ENCODE measurements at places on chromosomes 5 and 9.
A peak's percentile ranks its signal among the peaks of the same experiment; 100 is the strongest.

DNA sequence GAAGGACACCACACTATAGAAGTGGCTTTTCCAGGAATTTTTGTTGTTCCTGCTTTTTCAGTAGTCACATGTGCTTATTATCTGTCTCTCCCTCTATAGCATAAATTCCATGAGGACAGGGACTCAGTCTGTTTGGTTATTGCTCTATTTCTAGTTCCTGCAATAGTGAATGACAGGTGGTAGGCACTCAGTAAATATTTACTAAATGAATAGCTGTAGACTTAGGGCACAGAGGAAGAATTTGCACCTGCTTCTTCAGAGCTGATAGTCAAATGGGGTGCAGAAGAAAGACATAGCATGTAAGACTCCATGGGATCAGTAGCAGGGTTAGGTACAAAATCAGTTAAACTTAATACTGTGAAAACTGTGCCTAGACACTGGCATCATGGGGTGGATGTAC, 580.2 kb downstream of the CCDC171 start:
- DNase-seq = no peak

DNA sequence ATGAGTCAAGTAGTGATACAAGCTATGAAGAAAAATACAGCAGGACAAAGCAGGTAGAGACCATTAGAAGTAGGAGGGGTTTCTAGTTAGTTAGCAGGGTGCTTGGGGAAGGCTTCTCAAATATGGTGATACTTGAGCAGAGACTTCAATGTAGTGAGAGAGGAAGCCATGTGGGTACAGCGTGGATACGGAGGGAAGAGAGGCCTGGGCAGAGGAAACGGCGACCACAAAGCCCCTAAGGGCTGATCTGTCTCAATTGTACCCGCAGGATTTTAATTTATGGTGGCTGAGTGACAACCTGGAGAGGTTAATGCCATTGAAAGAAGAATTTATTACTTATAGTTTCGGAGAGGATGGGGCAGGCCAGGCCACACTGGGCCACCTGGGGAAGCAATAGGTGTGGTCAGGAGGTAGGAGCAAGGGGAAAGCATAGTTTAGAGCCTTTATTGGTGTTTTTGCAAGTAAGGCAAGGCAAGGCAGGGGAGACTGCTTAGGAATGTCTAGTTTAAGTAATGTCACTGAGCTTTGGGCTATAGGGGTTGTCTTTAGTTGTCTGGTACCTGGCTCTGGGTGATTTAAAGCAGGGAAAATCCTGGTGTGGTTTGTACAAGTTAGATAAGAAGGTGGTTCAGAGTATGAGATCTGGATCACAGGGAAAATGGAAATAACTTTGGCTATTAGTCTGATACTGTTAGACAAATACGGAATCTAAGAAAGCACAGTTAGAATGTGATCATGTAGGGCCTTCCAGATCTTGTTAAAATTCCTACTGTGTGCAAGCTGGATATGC, 42.6 kb downstream of the GCNT4 start:
- DNase-seq = peak; percentile 16

GRCh38 chr5:18216016-18216415, 581.8 kb downstream of the TAF11L14 start:
- DNase-seq = no peak

DNA sequence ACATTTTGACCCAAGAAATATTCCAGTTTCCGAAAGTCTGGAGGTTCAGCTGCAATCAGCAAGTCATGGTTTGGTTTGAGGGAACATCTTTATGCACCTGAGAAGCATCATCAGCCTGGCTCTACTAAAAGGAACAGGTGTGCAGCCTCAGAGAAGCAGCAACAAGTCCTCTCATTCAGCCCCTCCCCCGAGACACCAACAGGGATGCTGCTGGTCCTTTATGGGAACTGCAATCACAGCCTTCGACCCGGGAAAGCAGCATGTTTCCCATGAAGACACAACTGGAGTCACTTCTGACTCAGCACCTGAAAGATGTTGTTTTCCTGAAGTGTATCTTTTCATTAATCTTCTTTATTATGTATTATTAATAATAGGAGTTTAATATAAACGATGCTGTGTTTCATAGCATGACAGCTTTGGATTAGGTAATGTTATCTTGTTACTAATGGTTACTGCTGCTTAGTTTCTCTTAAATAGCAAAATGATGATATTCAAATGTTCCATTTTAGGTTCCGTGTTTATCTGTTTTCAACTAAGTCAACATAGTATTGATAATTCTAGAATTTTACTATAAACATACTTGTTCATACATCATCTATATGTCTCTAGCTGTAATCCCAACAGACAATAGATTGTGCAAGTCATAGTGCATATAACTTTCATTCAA, 15.6 kb upstream of the NREP start:
- peak; percentile 41 for DNase-seq

DNA sequence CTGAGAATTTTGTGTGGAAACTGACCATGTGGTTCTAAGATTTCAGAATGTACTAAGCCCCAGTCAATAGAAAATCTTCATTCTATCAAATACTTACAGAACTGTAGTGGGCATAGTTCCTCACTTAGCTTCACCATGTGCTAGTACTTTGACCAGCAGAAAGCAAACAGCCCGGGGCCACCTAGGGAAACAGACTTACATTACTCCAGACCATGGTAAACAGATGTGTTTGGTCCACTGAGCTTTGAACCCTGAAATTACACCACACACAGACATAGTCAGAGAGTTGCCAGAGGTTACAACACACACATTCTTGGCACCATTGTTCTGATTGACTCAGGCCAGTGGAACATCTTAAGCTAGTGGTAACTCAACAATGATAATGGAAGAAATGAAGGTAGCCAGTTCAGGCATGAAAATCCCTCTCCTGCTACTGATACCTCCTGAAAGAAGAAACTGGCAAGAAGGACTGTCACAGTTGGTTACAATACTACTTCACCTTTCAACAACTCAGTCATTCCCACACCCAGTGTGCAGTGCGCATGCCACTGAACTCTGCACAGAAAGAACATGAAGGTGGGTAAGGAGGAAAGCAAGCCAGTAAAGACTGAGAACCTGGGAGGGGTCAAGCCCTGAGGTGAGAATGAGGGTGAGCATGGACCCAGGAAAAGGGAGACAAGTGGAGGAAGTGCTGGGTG, 18.7 kb upstream of the LECT2 start:
- no peak for DNase-seq

DNA sequence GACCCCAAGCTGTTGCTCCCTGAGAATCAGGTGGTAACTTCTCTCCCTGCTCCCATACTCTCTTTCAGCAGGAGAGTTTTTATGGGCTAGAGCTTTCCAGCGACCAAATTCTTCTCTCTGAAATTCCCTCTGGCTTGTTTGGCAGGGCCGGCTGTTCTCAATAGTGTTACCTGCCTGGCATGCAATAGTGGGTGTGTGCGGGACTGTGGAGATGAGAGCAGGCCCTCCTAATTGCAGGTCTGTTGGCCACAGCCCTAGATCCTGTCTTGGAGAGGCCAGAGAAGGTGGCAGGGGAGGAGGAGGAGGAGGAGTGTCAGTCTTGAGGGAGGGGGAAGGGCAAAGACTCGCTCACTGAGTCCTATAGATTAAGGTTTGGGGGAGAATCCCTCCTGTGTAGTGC, 29.5 kb downstream of the AQP7 start:
- no peak for DNase-seq

- no peak for DNase-seq
These were observed 80.4 kb downstream of the DIRAS2 start for GRCh38 chr9:90562229-90562628.

DNA sequence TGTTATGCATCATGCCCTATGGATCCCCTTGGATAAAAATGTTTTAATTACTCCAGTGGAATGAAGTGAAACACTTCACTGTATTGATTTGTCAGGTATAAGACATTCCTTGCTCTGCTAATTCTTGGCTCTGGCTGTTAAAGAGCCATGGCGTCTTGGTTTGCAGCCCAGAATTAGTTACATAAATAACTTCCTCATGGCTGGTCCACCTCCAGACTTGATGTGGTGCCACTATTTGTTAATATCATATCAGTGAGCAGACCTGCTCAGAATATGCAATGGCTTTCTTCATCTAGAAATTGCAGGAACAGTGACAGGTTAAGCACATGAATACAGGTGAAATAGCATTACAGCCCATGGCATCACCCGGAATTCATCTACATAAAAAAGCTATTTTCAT, 446.9 kb upstream of the GRIN3A start:
- DNase-seq = no peak

- DNase-seq = no peak
These were observed 364.6 kb upstream of the TRPC7 start for GRCh38 chr5:136729901-136730355.

GRCh38 chr9:12717907-12718306, 24.7 kb downstream of the TYRP1 start:
- DNase-seq = no peak

- DNase-seq = no peak
These were observed 594.7 kb upstream of the CCNG1 start for GRCh38 chr5:162842727-162843126.

GRCh38 chr9:72154468-72155285, 5.4 kb downstream of the GDA start:
- no peak for DNase-seq

DNA sequence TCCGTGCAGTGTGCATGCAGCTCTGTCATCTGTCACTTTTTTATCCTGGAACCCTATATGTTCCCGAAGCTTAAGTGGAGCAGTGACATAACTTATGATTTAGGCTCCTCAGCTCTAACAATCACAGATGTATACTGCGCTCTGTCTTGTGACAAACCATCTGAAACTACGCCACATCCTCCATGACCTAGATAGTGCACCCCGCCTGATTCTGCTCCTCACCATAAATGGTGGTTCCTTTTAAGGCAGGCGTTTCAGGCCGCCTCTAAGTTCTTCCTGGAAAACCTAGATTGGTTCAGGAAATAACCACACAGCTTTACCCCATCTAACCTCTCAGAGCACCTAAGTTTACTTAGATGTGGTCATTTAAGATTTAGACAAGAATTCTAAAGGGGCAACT, 372.0 kb downstream of the CDH10 start:
- no peak for DNase-seq

GRCh38 chr5:68243681-68244080, 28.1 kb downstream of the PIK3R1 start:
- DNase-seq = no peak

DNA sequence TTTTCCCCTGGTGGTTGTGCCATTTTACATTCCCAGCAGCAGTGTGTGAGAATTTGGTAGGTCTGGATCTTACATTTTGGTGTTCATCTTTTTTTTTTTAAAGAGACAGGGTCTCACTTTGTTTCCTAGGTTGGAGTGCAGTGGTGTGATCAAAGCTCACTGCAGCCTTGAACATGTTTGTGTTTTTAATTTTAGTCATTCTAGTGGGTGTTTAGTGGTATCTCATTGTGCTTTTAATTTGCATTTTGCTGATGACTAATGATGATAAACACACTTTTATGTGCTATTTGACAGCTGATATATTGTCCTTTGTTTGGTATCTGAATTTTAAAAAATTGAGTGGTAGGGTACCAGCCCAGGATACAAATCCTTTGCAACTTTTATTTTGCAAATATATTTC, 53.4 kb upstream of the POMT1 start:
- DNase-seq = no peak

DNA sequence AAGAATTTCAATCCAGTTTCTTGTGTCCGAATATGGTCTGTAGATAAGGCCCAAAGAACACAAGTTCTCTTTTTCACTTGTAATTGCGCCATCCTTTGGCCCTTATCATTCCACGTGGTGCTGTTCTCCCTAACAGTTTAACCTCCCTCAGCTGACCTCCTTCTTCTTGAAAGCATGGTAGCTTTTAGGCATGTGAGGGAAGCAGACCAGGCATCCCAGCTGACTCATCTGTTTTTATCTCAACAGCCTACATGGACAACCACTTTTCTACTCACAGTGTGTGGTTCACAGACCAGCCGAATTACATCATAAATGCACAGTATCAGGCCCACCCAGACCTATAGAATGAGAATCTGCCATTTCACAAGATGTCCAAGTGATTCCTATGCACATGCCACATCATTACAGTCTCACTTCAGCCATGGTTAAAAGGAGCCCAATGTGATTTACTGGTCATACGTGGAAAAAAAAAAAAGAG, 26.9 kb upstream of the PLIN2 start:
- DNase-seq = peak; percentile 82

- no peak for DNase-seq
These were observed 17.9 kb downstream of the TERT start for GRCh38 chr5:1276930-1277329.

GRCh38 chr9:133953976-133954709, 38.0 kb downstream of the VAV2 start:
- DNase-seq = no peak

- DNase-seq = peak; percentile 74
These were observed 19.7 kb downstream of the WWC1 start for GRCh38 chr5:168311061-168311566.

DNA sequence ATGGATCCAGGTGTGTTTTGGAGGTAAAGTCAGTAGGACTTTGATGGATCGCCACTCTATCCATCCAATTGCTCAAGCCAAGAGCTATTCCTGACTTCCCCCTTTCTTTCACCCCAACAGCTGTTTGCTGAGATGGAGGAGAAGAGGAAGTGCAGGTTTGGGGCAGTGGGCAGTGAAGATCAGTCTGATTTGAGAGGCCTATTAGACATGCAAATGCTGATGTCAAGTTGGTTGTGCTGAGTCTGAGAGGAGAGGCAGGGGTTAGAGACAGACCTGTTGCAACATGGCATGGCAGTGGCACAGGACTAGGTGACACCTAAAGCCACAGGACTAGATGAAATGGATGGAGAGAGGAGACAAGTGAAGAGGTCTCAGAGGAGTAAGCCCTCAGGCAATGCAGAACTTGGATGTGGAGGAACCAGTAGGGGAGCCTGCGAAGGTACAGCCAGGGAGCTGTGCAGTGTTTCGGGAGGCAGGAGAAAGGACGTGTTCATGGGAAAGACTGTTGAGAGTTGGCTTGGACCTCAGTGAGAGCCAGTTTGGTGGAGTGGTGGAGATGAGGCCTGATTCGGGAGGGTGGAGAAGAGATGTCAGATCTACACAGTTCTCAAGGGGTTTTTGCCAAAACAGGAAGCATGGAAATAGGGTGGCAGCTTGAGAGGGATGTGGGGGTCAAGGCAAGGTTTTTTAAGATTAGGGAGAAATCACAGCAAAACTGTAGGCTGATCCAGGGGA, 175.0 kb downstream of the MACROH2A1 start:
- no peak for DNase-seq

- no peak for DNase-seq
These were observed 1.7 kb upstream of the TOR4A start for GRCh38 chr9:137275588-137276472.

DNA sequence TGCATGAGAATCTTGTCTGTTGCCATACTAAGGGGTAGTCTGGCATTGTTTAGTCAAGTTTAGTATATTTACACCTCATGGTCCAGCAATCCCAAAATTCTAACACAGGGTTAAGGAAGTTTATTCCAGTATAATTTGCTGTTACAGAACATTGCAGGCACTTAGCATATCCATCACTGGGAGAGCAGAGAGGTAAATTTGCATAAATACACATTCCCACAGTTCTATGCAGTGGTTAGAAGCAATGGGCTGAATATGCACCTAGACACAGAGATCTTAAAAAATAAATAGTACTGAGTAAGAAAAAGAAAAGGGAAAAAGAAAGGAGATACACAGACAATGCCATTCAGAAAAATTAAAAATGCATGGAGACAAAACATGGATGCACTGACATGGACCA, 692.3 kb upstream of the MEF2C start:
- no peak for DNase-seq

- DNase-seq = no peak
These were observed 28.0 kb upstream of the HTR4 start for GRCh38 chr5:148682058-148683026.

GRCh38 chr5:159096924-159097783, 2.6 kb downstream of the EBF1 start:
- DNase-seq = peak; percentile 21

Data from ELF-1 (cell line).